ENCODE measurements at places on chromosomes 7 and 10. TPM values are rescaled to one million over a fixed set of nuclear protein-coding genes. Genes with fewer than 3 reads are reported as not detected.

The SLC16A9 gene
- 0.18 TPM for total RNA-seq

The CHN2 gene
- total RNA-seq = not detected

The C7orf25 gene
- 6.1 TPM for total RNA-seq

The TMEM213 gene
- total RNA-seq = not detected

GRCh38 chr10:50407076-50407801, 155.9 kb upstream of the ASAH2 start:
- no peak for DNase-seq

DNA sequence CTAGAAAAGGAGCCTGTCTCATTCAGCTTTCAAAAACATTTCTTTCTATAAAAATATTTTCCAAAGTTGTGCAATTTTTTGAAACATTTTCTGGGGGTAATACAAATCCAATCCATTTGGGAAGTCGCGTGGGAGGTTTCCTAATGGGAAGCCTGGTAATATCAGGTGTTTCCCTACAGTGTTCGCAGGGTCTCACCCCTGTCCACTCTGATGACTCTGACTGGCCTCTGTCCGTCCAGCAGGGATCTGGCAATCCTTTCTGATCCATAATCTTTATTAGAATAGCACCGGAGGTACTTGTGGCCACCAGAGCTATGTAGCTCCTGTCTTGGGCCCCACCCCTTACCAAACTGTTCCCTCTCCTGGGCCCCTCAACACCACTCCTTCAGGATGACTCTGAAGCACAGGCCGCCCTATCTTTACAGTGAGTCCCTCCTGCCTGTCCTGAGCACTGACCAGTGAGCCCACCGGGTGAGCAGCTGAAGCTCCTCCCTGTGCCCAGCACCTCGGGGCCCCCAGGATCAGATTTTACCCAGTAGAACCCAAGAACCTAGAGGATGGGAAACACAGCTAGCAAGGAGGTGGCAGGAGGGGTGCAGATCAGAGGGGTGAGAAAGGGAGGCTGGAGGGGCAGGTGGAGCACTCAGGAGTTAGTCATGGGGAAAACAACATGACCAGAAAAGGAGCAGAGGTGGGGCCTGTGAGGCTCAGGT, 84.8 kb downstream of the PTPRE start:
- DNase-seq = no peak

DNA sequence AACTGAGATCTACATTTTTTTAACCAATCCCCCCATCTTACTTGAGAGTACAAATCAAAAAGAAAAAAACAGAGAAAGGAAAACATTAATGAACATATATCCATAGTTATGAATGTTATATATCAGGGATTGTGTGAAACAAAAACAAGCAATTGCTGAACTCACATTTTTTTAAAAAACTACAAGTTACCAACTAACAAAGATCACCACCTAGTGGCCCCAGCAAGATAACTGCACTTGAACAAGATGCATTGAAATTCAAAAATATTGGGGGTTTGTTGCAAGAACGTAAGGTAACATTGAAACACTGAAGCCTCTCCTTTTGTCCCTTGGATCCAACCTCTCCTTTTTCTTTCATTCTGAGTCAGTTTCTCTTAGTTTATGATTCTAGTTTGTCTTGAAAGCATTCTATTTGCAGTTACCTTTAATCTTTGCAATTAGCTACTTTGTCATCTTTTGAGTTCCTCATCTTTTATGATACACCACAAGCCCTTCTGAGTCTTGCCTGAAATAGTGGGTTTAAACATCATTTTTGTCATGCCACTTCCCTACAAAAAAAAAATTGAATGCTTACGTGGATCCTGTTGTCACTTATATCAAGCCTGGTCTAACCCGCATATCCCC, 87.3 kb upstream of the TES start:
- peak; percentile 66 for DNase-seq

DNA sequence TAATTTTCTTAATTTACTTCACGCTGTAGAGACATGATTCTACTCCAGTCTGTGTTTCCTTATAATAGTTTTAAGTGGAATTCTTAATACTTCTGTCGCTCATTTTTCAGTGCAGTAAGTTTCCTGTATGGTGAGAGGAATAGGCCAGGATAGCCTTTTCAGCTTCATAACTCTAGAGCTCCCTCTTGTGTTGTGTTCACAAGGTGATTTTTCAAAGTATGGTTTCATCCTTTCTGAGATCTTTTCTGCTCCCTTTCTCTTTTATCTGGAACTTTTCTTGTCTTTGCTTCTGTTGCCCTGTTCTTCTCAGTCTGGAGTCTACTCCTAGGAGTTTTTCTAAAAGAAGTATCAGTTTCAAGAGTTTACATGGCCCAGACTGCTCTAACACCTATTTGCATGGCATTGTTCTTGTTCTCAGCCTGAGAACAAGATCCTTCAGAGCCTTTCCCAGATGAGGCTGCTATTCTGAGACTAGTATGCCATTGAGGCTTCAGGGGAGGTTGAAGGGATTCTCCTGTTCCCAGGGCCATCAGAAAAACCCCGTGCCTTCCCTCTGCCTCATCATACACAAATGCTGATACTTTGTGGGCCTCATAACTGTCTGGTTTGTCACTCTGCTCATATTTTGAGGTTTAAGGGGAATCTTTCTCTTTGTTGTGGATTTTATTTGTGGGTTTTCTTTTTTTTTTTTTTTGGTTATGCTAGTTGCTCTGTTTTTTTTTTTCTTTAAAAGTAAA, 21.8 kb downstream of the NET1 start:
- DNase-seq = peak; percentile 81

DNA sequence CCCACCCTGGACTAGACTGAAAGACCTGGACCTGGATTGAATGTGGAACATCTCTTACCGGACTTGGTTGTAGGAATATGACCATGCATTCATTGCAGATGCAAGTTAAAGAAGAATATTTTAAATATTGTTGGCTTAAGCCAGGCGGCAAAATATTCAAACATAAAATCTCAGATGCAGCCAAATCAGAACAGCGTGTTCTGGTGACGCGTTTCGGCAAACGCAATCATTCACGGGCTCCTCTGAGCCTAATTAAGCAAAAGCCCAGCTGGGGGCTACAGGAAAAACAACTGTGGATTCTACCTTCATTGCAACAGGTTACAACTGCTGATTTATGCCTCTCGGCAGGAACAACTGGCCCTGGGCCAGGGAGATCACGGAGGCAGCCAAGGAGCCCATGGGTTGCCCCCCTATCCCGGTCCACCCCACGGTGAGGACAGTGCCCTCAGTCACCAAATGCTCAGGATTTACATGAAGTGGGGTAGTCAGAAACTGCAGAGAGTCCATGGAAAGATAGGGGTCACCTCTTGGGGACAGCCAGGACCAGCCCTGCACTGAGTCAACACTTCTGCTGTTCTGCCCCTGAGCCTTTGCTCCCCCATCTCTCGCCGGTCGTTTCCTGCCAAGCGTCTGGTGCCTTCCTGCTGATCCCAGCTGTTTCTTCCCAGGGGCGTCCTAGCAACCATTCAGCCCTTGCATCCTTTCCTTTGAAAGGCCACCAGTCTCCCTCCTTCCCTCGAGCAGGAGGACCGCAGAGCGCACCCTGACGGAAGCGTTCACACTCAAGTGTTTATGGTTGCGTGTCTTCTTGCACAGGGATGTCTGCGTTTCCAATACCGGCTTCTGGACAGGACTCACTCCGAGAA, 64.4 kb upstream of the SFMBT2 start:
- no peak for DNase-seq

GRCh38 chr7:96187735-96188134, 134.2 kb downstream of the SLC25A13 start:
- DNase-seq = no peak

DNA sequence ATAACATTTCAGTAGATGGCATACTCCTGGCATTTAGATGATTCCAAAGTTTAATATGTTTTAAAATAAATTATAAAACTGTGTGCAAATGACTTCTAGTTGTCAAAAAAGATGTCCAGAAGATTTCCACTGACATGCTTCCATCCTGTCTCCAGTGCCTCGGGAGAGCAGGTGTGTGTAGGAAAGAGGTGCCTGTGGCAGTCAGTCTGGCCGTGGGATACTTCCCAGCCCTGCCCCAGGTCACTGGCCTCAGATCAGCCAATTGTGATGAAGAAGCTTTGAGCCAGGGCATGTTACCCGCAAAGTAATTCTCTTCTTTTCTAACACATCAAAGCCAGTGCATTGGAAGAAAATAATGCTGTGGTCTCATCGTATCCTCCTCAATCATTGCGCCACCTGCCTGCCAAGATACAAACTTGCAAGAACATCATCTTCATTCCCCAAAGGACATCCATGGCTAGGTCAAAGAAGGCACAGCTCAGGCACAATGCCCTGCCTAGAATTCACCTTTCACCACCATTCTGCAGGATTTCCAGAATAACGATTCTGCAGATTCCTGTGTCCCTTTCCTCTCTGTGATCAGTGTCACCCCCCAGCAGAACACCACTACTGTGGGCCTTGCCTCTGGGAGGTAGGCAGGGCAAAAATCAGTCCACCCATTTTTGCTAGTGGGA, 6.3 kb upstream of the KCNMA1 start:
- DNase-seq = peak; percentile 73

DNA sequence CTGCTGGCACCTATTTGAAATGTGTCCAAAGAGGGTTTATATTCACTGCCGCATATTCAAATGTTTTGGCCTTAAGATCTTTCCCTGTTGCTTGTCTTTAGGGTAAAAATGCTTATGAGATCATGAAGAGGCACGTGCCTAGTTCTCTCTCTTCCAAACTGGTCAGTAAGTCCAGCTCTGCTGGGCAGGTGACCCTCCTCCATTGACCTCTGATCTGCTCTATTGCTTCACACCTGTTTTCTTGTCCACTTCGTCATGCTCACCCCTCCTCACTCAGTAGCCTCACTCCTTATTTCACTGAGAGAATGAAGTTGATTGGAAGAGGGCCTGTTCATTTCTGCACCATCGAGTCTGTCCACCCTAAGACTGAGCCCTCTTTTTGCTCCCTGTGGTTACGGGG, 140.5 kb upstream of the COBL start:
- no peak for DNase-seq

DNA sequence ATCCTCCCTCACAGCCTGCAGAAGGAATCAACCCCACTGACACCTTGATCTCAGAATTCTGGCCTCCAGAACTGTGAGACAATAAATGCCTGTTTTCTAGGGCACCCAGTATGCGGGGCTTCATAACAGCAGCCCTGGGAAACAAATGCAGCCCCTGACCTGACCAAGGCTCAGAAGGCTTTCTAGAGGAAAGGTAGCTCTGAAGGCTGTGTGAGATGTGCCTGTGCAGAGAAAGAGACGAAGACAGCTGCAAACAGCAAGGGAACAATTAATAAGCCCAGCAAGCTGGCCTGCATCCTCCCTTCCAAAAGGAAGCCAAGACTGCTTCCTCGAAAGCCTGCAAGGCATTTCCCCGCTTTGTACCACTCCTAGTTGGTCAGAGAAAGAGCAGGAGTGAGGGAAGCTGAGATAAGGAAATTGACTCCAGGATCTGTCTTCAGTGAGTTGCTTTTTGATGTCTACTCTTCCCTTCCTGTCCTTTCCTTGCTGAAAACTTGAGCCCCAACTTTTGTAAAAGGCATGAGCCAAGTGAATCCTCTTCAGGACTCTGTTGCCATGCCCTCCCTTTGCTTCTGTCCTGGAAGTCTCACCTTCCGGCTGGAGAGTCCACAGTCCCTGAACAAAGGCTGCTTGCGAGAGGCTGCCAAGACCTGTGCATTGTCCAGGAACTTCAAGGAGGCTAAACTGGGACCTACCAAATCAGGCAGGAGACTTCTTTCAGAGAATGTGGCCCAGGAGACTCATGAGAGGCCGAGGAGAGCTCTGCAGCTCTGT, 71.2 kb upstream of the ARID5B start:
- DNase-seq = no peak

GRCh38 chr7:17313194-17313593, 14.7 kb downstream of the AHR start:
- no peak for DNase-seq

DNA sequence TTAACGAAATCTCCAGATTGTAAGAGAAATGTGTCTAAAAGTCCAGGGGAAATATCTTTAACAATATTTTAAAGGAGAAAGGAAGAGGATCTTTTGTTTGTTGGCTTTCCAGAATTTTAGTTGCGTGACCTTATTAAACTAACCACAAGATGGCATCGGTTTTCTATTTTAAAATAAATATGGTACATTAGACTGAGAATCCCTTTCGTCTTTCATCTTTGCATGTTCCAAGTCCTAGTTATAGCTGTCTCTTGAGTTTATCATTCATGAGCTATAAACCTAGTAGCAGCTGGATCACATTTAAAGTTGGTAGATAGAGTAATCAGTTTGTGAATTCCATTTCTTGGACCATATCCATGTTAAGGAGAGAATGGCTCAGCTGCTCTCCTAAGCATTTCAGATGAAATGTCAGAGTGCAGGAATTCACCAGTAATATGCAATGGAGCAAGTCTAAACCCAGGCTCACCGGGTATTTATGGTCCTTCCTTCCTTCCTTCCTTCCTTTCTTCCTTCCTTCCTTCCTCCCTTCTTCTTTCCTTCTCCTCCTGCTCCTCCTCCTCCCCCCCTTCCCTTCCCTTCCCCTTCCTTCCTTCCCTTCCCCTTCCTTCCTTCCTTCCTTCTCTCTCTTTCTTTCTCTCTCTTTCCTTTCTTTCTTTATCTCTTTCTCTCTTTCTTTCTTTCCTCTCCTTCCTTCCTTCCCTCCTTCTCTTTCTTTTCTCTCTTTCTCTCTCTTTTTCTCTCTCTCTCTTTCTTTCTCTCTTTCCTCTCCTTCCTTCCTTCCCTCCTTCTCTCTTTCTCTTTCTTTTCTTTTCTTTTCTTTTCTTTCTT, 57.8 kb upstream of the RAB18 start:
- peak; percentile 47 for DNase-seq

- no peak for DNase-seq
These were observed 158.5 kb downstream of the CACNA2D1 start for GRCh38 chr7:82284936-82285519.

DNA sequence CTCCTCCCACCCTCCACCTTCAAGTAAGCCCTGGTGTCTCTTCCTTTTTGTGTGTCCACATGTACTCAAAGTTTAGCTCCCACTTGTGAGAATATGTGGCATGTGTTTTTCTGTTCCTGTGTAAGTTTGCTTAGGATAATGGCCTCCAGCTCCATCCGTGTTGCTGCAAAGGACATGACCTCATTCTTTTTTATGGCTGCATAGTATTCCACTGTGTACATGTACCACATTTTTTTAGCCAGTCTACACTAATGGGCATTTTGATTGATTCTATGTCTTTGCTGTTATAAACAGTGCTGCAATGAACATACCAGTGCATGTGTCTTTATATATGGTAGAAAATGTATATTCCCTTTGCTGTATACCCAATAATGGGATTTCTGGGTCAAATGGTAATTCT, 710.9 kb downstream of the CCSER2 start:
- DNase-seq = no peak

DNA sequence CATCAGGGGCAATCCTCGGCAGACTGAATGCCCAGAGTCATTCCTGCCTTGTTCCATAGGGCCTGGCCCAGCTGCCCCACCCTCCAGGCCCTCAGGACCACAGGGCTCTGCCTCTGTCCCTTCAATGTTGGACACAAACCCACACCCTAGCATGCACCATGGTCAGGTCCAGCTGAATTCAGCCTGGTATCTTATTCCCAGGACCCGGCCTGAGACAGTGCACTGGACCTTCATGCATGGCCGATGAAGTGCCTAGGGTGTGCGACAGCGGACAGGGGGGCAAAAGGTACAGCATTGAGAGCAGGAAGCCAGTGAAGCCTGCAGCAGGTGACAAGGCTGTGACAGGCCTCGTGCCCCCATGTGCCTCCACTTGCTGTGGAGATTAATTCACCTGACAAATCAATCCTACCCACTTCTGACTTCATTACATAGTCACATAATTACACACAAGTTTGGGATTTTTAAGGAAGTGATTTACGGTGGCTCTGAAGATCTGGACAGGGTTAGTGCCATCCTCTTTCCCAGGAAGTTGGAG, 261.9 kb downstream of the GRID1 start:
- no peak for DNase-seq

GRCh38 chr10:77970869-77971803, 44.6 kb upstream of the DLG5 start:
- DNase-seq = peak; percentile 98
